Neural crest cell (in vitro differentiated cells): ENCODE measurements at places on chromosomes 4 and X.

GRCh38 chr4:89230271-89230670 lies 77.3 kb downstream of the GPRIN3 start:
- DNase-seq, result no peak

- DNase-seq, result no peak
Observed at GRCh38 chr4:26086621-26087441, 172.8 kb downstream of the SMIM20 start.

GRCh38 chrX:30468471-30468870 lies 109.1 kb downstream of the TASL start:
- DNase-seq, result no peak

GRCh38 chrX:1493412-1493811 lies 40.7 kb upstream of the ASMTL start:
- no peak for DNase-seq

GRCh38 chr4:137794764-137795254 lies 262.5 kb upstream of the PCDH18 start:
- no peak for DNase-seq

DNA sequence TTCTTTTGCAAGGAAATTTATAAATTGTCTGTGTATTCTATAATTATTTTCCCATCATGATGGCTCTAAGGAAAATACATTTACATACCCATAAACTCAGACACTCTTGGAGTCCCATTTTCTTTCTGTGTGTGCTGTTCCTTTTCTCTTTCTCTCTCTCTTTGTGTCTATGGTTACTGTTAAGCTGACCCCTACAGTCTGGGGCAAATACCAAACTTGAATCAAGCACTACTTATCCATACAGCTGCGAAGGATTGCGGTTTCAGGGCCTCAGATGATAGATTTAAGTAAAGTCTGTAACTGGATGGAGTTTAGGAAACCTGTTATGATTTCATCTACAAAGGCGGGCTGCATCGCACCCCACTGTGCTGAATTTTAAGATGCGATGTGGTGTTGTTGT lies 150.2 kb downstream of the SHROOM3 start:
- DNase-seq, result no peak

- no peak for DNase-seq
Observed at GRCh38 chr4:2947926-2948325, 15.3 kb downstream of the NOP14 start.

DNA sequence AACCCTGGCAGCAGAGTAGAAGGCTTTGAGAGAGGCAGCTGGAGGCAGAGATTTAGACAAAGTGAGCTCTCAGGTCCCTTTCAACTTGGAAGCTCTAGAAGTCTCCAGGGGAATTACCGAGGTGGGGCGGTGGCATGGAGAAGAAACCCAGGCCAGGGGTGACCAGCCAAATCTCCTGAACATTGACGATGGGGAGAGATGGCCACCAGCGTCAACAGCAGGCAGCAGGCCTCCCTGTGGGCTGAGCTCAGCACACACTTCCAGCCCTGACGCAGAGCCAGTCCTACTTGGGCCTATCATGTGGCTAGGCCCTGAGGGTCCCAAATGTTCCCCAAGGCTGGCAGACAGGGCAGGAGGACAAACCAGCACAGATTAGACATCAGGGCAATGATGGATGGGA lies 187.8 kb downstream of the BCOR start:
- DNase-seq, result no peak

- no peak for DNase-seq
Observed at GRCh38 chr4:61992351-61992750, 792.2 kb downstream of the ADGRL3 start.

DNA sequence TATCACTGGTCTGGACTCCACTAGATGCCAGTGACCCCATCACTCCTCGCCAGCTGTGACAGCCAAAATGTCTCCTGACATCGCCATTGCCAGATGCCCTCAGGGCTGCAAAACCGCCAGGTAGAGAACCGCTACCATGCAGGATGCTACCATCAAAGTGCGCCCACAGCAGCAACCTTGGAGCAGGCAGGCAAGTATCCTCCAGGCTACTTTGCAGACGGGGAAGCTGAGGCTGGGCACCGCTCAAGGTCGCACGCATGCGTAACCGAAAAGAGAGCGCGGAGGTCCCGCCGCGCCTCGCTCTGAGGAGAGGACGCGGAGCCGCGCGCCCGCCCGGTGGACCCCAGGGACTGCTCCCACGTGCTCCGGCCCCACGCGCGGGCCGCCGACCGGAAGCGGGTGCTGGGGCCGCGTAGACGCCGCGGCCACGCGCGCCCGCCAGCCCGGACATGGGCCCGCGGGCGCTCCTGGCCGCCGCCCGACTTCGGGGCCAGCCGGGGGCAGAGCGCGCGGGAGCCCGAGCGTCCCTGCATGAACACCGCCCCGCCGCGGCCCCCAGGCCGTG lies at the start of gene STS:
Gene STS (plus strand): TSS at position 300 of the 565 bp plus-strand sequence. CDS start 105,488 bp downstream, outside the sequence.
- DNase-seq, result peak; percentile 39

DNA sequence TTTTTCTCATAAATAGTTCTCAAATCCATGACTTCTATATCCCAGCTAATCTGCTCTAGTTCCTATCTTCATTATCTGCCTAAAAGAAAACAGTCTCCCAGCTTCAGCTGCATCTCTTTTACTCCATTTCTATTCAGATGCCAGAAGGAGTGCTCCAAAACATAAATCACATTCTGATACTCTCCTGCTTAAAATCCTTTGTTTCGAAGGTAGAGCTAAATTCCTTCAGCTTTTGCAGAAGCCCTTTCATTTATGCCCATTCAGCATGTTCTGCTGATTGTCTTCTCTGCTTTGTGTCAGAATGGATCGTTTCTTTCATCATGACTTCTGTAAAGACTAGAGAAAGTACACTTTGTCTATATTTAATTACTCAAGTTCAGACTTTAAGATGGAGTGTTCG lies 440.1 kb upstream of the SMIM31 start:
- no peak for DNase-seq

GRCh38 chr4:25722964-25723363 lies 67.3 kb downstream of the SLC34A2 start:
- DNase-seq, result no peak

- no peak for DNase-seq
Observed at GRCh38 chr4:38055566-38055965, 95.4 kb downstream of the PTTG2 start.

GRCh38 chrX:84189125-84189524 lies 1.1 kb upstream of the RPS6KA6 start:
- no peak for DNase-seq

DNA sequence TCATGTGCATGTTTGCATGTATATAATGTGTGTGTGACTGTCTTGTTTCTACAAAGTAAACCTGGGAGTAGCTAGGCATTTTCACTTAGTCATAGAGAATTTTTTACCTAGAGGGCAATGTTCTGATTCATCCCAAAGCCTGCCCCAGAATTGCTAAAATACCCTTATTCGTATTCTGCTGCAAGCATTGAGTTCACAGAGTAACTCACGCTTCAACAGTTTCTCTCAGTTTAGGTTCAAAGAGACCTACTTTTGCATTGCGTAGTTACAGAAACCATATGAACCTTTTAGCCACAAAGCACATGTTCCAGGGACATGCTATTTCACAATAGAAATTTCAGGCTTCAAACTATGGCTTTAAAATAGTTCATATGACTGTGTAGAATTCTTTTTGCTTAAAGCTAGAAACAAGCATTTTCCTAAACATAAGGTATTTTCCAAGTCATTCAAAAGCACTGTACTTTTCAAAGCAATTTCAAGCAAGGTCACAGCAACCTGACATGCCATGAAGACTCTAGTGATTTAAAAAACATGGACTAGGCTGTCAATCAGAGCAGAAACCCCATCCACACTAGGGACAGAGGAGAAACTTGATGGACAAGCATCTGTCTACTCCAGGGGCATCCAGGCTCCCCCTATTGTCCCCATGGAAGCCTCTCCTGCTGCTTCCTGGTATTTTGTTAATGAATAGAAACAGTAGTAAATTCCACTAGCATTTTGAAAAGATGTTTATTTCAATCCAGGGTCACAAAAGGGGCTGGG lies 81.5 kb upstream of the MAPK10 start:
- DNase-seq, result no peak

- no peak for DNase-seq
Observed at GRCh38 chr4:165738571-165738970, 134.5 kb upstream of the TLL1 start.
